ENCODE measurements at places on chromosomes 2 and 18.

- no peak for DNase-seq
Measured at GRCh38 chr18:79873449-79874110, 75.8 kb downstream of the KCNG2 start.

- DNase-seq: peak; percentile 96
Measured at GRCh38 chr2:42138163-42139015, 30.8 kb upstream of the EML4 start.

GRCh38 chr18:36314098-36314497 lies 16.6 kb downstream of the FHOD3 start:
- no peak for DNase-seq

DNA sequence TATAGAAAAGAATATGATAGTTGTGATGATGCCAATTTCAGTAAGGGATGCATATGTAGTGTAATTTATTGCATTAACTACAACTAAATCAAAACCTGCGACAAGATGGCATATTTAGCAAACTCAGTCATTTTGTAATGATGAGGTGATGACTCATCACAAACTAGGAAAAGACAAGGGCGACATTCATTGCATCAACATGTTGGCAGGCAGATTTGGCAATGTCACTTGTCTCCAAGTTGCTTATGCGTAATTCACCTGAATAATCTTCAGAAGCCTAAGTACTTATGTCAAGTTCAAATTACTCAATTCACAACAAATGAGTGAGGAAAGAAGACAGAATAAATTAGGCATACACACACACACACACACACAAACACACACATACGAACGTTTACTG lies 273.2 kb upstream of the RGPD4 start:
- DNase-seq: no peak

DNA sequence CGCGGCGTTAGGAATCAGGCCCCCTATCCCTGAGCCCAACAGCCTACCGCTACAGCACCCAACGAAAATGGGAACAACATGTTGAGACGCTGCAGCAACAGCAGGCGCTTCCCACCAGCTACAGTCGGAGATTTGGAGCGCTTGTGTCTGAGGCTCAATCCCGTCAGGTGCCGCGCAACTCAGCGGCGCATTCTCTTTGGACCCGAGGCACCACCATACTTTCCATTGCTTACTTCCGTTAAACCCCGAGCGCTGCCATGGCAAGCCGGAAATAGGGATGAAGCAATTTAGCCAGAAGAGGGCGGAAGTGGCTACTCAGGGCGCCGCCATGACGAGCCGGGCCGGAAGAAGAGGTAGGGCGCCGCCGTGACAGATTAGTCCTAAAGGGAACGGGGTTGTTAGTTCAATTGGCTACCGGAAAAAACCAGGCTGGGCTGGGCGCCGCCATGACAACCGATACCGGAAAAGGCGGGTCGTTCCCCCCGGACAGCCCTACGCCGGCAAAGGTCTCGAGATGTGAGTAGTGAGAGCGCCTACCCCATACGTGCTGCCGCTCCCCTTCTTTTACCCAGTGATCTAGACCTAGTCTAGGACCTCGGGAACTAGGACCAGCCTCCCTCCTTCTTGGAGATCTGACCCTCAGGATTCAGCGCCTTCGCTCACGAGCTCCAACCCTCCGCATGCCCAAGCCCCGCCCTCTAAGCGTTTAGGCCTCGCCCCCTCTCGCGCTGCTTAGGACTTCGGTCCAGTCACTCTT lies at the start of gene CHCHD5:
CHCHD5 (plus strand) TSS at position 476 of the 757 bp plus-strand sequence; CDS start at position 515, 39 bp downstream.
- DNase-seq: peak; percentile 95

DNA sequence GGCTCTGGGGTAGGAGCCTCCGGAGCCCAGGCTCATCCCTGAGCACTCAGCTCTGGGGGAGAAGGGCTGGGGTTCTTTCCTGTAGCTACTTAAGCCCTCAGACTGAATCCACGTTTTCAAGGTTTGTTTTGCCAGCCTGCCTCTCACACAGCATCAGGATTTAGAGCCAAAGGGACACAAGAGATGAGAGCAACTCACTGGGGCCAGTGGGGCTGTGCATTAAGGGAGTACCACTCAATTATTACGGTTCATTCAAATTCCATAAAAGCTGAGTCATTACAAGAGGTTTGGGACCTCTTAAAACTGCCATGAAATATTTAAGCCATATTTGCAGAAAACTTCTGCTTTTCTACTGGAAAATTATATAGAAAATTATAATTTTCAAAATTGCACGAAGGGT lies 17.1 kb upstream of the SNED1 start:
- no peak for DNase-seq

DNA sequence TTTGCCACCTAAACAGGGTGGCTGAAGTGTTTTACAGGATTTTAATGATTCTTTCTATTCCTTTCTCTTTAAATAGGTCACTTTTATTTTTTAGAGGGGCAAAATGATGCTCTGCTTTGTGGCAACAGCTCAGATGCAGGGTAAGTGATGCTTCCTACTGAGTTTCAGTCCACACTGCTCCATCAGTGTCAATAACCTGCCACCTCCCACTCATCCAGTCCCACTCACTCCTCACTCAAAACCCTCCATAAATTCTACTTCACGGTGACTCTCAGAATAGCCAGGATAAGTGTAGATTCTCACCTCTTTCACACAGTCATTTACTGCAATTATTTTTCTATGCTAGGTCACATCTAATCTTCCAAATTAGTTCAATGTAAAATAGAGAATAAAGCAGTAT lies 72.7 kb downstream of the SCN2A start:
- no peak for DNase-seq

GRCh38 chr2:31287654-31288053 lies 53.7 kb downstream of the EHD3 start:
- DNase-seq: peak; percentile 14

DNA sequence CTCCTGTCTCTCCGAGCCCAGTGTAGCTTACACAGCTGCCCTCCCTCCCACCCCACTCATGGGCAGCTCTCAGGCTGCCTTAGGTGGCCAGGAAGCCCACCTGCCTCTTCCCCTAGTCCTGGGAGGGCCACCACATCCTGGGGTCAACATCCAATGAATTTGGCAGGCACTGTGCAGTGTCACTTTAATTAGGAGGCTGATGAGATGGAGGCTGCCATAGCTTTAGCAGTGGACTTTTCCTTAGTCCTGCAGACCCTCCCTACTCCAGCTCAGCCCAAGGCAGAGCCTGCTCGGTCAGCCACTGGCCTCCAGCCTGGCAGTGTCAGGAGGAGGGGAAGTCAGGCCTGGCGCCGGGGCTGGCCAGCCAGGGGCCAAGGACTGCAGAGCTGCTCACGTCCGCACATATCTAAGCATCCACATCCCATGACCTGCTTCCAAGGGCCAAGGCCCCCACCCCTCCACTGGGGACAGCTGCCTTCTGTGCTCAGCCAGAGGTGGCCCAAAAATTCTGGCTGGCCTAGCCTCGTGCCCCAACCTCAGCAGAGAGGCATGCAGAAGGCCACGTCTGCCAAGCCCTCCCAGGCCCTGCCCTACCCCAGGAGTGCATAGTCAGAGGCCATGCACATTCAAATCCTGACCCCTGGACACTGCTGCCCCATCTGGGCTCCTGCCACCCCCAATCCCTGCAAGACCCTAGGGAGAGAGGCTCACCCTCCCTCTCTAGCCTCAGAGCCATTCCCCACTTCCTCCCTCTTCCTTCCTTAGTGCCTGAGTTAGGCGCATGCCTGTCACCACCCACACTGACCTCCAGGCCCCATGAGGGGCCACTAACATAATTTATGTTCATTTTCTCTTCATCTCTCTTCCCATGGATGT lies 33.1 kb downstream of the ADRA2B start:
- DNase-seq: no peak

- DNase-seq: no peak
Measured at GRCh38 chr2:237191714-237192081, 106.0 kb downstream of the COPS8 start.

DNA sequence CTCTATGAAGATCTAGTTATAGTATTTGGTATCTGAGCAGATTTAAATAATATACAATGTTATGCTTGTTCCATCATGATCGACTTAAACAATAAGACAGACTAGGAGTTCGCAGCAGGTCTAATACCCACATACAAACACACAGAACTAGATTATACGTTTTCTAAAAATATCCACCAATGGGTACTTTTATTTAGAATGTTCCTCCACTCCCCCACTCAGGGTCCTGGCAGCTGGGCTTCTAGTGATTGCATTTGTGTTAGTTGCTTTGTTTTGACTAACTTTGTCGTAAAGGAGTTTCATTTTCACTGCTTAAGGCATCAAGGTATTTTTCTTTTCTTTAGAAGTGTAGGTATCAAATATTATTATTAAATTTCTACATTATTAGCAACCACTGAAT lies 91.4 kb downstream of the RPRM start:
- DNase-seq: no peak

GRCh38 chr2:228768818-228769217 lies 502.3 kb downstream of the PID1 start:
- peak; percentile 76 for DNase-seq

DNA sequence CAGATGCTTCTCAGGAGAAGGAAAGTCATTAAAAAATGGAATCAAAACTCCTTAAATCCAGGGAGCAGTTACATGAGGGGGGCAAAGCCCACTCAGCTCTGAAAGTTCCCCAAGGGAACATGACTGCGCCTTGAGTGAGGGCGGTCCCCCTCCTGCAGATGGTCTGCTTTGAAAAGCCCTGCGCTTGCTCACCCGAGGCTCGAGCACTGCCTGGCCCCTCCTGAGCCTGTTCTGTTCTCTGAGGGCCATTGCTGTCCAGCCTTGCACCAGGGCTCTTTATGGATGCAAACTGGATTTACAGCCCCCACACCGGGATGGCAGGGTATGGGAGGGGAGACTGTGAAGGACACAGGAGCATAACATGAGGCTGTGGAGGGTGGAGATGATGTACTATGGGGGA lies 37.8 kb upstream of the DNMT3A start:
- no peak for DNase-seq

DNA sequence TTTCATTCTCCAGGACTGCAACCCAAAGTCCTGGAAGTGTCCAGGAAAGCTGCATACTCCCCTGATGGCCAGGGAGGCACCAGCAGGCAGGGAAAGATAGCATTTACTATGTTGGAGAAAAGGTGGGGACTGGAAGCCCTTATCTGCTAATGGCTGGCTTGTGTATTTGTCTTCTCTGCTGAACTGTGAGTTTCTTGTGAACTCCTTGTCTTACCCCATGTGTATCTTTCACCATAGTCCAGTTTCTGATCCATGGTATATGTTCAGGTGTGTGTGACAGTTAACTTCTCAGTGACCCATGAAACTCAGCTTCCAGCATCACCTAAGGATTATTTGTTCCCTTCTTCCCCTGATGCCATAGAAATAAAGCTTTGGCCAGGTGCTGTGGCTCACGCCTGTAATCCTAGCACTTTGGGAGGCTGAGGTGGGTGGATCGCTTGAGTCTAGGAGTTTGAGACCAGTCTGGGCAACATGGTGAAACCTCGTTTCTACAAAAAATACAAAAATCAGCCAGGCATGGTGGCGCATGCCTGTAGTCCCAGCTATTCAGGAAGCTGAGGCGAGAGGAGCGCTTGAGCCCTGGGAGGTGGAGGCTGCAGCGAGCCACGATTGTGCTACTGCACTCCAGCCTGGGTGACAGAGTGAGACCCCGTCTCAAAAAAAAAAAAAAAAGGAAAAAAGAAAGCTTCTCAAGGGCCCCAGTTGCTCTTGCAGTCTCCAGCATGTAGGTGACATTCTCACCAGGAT lies 112.8 kb upstream of the MAP4K3 start:
- no peak for DNase-seq

- DNase-seq: peak; percentile 32
Measured at GRCh38 chr2:53036196-53036595, 731.4 kb upstream of the CHAC2 start.

All from brain microvascular endothelial cell (primary cell).